Activated naive CD4-positive, alpha-beta T cell treated with anti-CD3 and anti-CD28 coated beads, Interleukin-2, amount 50 U/mL, for 72 hours (primary cell): ENCODE measurements at places on chromosomes 12 and 14.

GRCh38 chr14:75699331-75699730 is 38.3 kb downstream of the TTLL5 start:
- no peak for DNase-seq

DNA sequence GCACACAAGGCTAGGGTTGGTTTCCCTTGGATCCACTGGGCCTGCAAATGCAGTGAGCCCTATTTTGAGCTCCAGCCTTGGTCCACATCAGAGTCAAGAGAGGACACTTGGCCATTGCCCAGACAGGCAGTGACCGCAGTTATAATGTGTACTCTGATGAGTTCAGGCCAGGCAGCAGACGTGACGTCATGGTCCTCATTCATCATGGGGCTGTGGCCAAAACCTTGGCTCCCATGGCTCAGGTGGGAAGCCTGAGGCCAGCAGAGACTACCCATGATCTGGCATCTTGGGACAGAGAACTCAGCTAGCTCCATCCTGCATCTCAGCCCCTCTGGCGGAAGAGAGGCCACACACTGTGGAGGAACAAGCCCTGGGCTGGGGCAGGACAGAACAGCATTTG is 16.4 kb downstream of the TMEM63C start:
- DNase-seq: no peak

- no peak for DNase-seq
Measured at GRCh38 chr14:32102152-32102787, 25.2 kb downstream of the ARHGAP5 start.

DNA sequence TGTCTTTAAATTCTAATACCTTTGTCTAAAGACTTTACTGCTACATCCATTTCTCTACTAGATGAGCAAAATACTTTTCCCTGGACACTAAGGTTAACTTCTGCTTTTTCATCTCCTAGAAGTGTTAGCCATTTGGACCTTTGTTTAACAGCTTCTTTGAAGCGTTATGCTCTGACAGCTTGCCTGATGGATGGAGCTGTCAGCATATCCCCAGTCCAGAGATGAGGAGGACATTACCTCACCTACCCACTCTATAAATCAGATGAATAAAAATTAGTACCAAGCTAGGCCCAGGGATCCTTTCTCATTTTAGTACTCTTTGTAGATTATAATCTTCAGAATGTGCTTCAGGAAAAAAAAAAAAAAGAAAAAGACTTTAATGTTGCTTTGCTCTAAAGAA is 222.7 kb downstream of the PELI2 start:
- no peak for DNase-seq

DNA sequence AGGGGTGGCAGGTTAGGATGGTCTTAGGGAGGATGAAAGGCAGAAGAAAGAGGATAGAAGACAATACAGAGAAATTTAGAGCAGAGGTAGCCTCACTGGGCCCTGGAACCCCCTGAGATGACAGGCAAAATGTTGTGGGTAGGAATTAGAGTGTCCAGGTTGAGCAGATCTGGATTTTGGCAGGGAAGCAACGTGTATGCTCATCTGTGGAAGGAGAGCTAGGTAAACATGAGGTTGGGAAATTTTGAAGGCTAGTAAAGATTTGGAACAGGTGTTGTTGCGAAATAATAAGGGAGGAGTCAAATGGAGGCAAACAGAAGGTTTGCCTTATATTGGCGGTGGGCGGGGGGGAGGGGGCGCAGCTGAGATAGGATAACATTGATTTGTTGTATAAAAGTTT is 5.3 kb downstream of the HSD17B6 start:
- no peak for DNase-seq
